ENCODE measurements at places on chromosomes 6 and 20. TPM values are rescaled to one million over a fixed set of nuclear protein-coding genes. Genes with fewer than 3 reads are reported as not detected.

DNA sequence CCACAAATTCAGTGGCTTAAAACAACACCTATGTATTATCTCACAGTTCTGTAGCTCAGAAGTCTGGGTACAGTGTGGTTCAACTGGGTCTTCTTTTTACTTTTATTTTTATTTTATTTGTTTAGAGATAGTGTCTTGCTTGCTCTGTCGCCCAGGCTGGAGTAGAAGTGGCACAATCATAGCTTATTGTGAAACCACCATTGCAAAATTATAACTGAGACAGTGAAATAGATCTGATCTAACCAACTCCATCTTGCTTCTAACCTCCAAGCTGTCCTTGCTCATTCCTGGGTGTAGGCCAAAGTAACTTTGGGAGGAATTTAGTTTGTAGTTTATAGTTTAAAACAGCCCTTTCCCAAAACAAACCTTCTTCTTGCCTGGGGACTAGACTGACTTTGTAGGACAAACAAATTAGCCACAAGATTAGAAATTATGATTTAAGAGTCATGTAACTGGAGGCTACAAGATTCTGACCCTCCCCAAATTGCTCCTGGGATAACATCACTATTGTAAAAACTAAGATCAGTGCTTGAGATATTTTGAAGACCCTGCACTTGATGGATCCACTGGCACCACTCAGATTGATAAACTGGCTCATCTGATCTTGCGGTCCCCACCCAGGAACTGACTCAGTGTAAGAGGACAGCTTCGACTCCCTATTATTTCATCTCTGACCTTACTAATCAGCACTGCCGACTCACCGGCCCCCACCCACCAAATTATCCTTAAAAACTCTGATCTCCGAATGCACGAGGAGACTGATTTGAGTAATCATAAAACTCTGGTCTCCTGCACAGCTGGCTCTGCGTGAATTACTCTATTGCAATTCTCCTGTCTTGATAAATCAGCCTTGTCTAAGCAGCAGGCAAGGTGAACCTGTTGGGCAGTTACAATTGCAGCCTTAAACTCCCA lies 193.4 kb upstream of the CDYL start:
- H3K4me1 ChIP-seq, result no peaks in the 10 kb centered on the region
- no peak for DNase-seq
- H3K4me3 ChIP-seq, result no peak overlapping the region
- peak overlapping the region; percentile 69 for H3K27ac ChIP-seq
- H3K36me3 ChIP-seq, result no peaks in the 10 kb centered on the region

DNA sequence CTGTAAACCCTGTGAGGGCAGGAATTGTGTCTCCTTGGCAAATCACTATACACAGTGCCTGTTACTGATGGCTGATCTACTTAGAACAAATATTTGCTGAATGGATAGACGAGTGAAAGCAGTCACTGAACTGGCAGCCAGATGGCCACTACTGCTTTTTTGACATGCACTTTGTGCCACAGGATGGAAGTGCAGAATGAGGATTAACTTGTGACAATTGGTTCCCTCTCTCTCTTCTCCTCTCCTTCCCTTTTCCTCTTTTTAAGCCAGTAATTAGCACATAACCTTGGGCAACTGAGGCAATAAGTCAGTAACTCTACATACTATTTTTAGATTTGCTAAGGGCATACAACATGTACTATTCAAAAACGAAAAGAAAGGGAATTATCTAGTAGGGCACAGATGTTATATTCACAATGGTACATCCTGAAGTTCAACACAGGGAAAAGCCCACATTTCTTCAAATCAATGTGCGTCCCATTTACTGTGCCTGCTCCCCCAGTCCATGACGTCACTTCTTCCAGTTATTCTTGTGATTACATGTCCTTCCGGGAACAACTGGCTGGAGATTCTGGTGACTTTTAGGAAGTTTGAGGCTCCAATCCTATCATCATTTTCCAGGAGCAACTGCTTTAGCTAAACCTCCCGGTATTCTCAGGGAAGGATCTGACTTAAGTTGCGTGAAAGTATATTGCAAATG lies 17.0 kb upstream of the RPS6KA2 start:
- H3K36me3 ChIP-seq, result no peaks in the 10 kb centered on the region
- H3K4me1 ChIP-seq, result peaks cover 3% of the 10 kb centered on the region
- H3K27ac ChIP-seq, result no peak overlapping the region
- peaks cover 13% of the 10 kb centered on the region for H3K27me3 ChIP-seq

GRCh38 chr6:34543421-34543820 lies 12.7 kb downstream of the SPDEF start:
- H3K36me3 ChIP-seq, result no peaks in the 10 kb centered on the region
- no peak for DNase-seq
- no peak overlapping the region for H3K4me3 ChIP-seq
- H3K27me3 ChIP-seq, result peaks cover 25% of the 10 kb centered on the region
- no peak overlapping the region for H3K27ac ChIP-seq
- peaks cover 6% of the 10 kb centered on the region for H3K4me1 ChIP-seq

The CAP2 gene
- total RNA-seq, result 15.5 TPM
